PC-9 (cell line): ENCODE measurements at places on chromosomes 4 and X. TPM values are rescaled to one million over a fixed set of nuclear protein-coding genes. Genes with fewer than 3 reads are reported as not detected.

GRCh38 chr4:125735102-125735501 is 420.3 kb downstream of the FAT4 start:
- H3K4me1 ChIP-seq, result 0 out of 2 replicates have a peak, but pooled peaks cover 4% of the 10 kb centered on the region
- H3K4me3 ChIP-seq, result no peak overlapping the region
- no peak overlapping the region for H3K27ac ChIP-seq
- H3K36me3 ChIP-seq, result no peaks in the 10 kb centered on the region
- DNase-seq, result peak; percentile 63

- H3K36me3 ChIP-seq, result no peaks in the 10 kb centered on the region
- peaks cover 40% of the 10 kb centered on the region for H3K4me1 ChIP-seq
- DNase-seq, result no peak
- no peaks in the 10 kb centered on the region for H3K27me3 ChIP-seq
Observed at GRCh38 chr4:173185847-173186510, 17.4 kb downstream of the GALNT7 start.

DNA sequence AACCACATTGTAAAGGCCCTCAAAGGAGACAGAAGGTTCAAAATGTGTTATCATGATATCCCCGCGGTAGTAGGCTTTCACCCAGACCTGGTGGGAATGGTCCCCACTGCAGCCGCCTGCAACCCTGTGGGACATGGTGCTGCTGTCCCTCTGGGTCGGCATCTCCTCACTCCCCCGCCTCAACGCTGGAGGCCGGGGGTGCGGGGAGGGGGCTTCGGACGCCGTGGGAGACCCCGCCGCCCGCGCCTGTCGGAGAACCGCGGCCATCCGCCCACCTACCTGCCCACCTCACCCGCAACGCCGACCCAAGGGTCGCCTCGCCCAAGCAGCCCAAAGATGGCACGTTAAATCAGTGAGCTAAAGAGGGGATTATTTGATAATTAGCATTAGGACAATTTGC is 11.2 kb upstream of the ARMCX1 start:
- no peak overlapping the region for H3K27ac ChIP-seq
- H3K4me1 ChIP-seq, result no peaks in the 10 kb centered on the region
- 0 out of 2 replicates have a peak, but pooled peaks cover 3% of the 10 kb centered on the region for H3K27me3 ChIP-seq

- no peak overlapping the region for H3K4me3 ChIP-seq
- no peak overlapping the region for H3K27ac ChIP-seq
- no peaks in the 10 kb centered on the region for H3K27me3 ChIP-seq
- DNase-seq, result no peak
- H3K4me1 ChIP-seq, result no peaks in the 10 kb centered on the region
Observed at GRCh38 chr4:164212714-164213113, 541.2 kb upstream of the SMIM31 start.

TLR7 gene
- total RNA-seq, result not detected in 2 replicates

- H3K4me3 ChIP-seq, result no peak overlapping the region
- H3K27me3 ChIP-seq, result no peaks in the 10 kb centered on the region
- no peaks in the 10 kb centered on the region for H3K36me3 ChIP-seq
- no peak overlapping the region for H3K27ac ChIP-seq
Observed at GRCh38 chr4:100312615-100313350, 122.5 kb upstream of the DDIT4L start.
